ENCODE measurements at places on chromosomes 4 and X.

DNA sequence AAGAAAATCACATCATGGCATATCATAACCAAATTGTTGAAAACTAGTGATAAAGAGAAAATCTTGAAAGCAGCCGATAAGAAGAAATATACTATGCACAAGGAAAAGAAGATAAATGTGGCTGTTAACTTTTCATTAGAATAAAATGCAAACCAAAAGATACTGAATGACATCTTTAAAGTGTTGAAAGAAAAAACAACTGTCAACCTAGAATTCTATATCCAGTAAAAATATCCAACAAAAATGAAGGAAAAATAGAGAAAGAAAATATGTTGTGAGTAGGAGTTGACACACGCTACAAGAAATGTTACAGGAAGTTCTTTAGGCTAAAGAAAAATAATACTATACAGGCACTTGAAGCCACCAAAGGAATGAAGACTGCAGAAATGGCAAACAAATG, 82.0 kb downstream of the FAM184B start:
- H3K4me1 ChIP-seq = no peaks in the 10 kb centered on the region

DNA sequence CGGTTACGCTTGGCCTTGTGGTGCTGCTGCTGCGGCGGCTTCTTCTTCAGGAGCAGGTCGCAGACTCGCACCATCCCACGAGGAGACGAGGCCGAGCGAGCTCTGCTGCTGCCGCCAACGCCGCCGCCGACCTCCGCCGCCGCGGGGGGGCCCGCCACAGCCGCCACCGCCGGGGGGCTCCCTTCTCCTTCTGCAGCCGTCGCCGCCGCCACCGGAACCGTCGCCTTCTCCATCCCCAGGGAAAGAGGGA, 237 bp downstream of the ANKRD17 start:
- H3K27me3 ChIP-seq = no peaks in the 10 kb centered on the region
- no peak for ATAC-seq
- H3K36me3 ChIP-seq = no peaks in the 10 kb centered on the region
- H3K27ac ChIP-seq = peak overlapping the region; percentile 97
- H3K4me3 ChIP-seq = peak overlapping the region; percentile 92

- H3K27me3 ChIP-seq = peaks cover 8% of the 10 kb centered on the region
- H3K27ac ChIP-seq = no peak overlapping the region
- H3K36me3 ChIP-seq = peaks cover 11% of the 10 kb centered on the region
Observed at GRCh38 chr4:109811707-109812106, 3.9 kb upstream of the GAR1 start.

DNA sequence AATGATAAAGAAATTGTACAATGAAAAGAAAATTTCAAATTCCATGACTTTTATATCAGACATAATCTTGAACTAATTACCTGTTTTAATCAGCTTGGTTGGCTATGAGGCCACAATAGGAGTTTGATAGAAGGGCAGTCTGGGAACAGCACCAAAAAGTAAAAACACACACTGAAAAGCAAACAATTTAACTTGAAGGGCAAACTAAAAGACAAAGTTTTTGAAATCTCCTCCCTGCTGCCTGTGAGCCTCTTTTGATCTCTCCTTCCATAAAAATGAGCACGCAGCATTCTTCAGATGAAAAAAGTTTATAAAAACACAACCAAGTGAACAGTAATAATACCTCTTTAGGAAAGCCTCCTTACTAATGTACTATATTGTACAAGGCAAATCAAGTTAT, 8.1 kb downstream of the ODAM start:
- H3K27me3 ChIP-seq = no peaks in the 10 kb centered on the region
- no peak for ATAC-seq
- no peak overlapping the region for H3K27ac ChIP-seq
- H3K36me3 ChIP-seq = no peaks in the 10 kb centered on the region
- H3K4me1 ChIP-seq = no peaks in the 10 kb centered on the region
- H3K4me3 ChIP-seq = no peak overlapping the region

DNA sequence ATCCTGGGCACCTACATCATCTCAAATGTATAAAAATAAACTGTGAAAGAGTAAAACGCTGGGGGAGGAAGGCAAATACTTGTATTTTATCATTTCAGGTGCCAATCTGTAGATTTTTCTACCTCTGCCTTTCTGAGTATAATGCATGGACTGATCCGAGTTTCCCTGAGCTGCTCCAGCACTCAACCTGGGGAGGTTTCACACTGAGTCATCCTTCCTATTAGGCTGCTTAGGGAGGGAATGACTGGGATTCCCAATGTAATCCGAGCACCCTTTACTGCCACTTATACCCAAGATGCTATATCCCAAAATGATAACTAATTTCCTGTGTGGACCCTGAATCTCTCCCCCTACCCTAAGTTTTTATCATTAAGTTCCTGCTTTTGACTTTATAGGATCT, 126.6 kb downstream of the HNRNPD start:
- no peaks in the 10 kb centered on the region for H3K27me3 ChIP-seq
- no peak for ATAC-seq
- no peak overlapping the region for H3K27ac ChIP-seq
- H3K4me3 ChIP-seq = no peak overlapping the region
- H3K36me3 ChIP-seq = no peaks in the 10 kb centered on the region
- no peaks in the 10 kb centered on the region for H3K4me1 ChIP-seq

- no peaks in the 10 kb centered on the region for H3K4me1 ChIP-seq
- no peak for ATAC-seq
- H3K36me3 ChIP-seq = no peaks in the 10 kb centered on the region
- H3K27me3 ChIP-seq = no peaks in the 10 kb centered on the region
- no peak overlapping the region for H3K4me3 ChIP-seq
Observed at GRCh38 chr4:16496501-16496900, 270.2 kb upstream of the TAPT1 start.

All from stimulated activated memory B cell treated with anti-CD40 and anti-IgM and Interleukin-4, amounts not matched to agents 10 μg/mL and 1 μg/mL and 100 μg/mL, for 72 hours (primary cell).